ENCODE measurements at places on chromosomes 5 and 9.

GRCh38 chr9:32278991-32279390 is 105.5 kb upstream of the ACO1 start:
- no peak for DNase-seq

DNA sequence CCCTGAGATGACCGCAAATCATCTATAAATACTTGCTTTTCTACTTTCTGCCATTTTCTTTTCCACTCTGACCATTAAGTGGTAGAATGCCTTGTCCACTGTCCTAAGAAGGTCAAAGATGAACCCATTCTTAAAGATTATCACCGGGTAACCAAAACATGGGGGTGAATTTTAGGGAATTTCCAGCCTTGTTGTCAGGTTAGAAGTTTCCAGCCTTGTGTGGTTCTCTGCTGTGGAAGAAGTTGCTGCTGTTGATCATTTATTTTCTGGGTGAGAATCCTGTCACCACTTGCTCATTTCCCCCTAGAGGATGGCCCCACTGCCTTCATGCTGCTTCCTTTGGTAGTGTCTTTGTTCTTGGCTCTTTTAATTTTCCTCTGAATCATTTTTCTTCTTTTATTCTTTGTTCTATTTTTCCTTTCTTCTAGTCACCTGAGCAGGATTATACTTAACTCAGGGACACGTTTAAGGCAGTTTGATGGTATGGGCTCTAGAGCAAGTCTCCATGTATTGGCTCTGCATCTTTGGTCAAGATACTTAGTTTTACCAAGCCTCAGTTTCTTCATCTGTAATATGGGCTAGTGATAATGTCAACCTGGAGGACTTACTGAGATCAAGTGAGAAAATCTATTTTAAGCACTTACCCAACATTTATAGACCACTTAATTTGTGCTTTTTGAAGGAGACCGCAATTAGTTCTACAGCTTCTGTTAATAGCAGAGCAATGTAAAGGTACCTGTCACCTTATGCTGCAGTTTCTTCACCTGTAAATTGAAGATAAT is 266.2 kb downstream of the ARHGAP26 start:
- no peak for DNase-seq

- no peak for DNase-seq
Observed at GRCh38 chr9:135522137-135522877, 1.1 kb downstream of the LCN1 start.

DNA sequence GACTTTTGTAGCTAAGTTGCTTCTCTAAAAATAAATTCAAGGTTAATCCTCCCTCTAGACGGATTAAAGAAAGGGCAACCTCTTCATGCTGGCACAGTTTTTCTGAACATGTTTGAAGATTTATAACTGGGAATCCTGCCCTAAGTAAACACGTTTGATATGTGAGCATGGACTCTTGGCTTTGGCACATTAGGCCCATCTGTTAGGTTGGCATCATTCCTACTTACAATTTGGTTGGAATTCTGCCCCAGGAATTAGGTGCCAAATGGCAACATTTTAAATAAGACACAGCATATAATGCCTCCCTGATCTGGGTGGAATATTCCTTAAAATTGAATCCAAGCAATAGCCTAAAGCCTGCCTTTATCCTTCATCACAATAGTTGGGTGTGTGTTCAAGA is 372.3 kb upstream of the CDH18 start:
- peak; percentile 66 for DNase-seq

DNA sequence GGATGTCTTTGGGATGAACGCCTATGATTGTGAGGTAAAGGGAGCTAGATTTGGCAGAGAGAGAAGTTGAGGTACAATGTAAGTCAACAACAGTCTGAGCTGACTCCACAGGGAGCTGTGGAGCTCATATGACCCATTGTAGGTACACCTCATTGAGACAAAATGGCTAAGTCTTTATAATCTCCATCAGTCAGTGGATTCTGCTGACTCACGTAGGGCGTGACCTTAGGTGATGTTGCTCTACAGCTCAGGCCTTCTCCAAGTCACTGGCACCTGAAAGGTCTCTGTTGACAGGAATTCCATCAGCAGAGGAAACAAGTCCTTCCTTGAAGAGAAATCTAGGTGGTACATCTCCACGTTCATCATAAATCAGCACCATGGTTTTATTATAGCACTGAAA is 118.2 kb upstream of the PRR16 start:
- DNase-seq = no peak

DNA sequence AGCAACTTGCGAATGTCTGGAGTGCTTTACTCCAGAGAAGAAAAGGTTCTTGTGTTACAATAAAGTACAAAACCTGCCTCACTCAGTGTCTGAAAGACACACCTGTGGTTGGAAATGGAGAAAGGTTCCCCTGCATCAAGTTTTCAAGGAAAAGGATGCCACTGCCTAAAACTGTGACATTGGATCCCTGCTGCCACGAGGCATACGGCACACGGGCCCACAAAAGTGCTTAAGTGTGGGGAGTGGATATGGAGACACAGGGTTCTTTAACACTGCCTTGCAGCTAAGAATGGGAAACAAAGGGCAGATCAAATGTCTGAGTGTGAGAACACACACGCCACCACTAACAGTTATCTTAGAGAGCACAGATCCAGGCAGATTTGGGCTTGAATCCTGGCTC is 75.0 kb downstream of the NIPSNAP3B start:
- DNase-seq = no peak

DNA sequence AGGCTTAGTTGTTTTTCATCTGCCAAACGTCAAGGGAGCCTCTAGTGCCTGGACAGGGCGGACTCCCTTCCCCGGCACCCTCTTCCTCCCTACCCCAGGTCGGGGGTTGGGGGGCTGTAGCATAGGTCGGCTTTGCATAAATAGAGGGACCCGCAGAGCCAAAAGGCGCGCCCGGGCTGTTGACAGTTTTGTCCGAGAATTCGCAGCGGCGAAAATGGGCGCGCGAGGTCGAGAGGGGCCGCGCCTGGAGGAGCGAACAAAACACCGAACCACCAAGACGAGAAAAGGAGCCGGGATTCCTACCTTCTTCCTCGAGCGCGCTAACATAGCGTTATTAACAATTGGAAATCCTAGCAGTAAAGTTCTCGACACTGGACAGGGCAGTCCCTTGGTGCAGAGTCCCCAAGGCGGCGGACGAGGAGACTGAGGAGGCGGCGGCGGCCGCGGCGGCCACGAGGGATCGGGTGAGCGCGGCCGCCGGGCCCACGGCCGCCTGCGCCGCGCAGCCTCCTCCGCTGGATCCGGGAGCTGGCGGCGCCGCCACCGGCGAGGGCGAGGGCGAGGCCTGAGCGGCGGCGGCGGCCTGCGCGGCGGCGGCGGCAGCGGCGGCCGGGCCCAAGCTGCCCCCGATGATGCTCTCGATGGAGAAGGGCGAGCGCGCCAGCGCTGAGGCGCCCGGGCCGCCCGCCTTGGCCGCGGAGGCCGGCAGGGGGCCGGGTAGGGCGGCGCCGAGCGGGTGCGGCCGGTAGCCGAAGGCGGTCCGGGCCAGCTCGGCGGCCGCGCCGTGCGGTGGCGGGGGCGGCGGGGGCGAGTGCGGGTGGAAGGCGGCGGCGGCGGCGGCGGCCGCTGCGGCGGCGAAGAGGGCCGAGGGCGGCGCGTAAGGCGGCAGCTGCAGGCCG is 1.7 kb downstream of the FOXD1 start:
- no peak for DNase-seq

DNA sequence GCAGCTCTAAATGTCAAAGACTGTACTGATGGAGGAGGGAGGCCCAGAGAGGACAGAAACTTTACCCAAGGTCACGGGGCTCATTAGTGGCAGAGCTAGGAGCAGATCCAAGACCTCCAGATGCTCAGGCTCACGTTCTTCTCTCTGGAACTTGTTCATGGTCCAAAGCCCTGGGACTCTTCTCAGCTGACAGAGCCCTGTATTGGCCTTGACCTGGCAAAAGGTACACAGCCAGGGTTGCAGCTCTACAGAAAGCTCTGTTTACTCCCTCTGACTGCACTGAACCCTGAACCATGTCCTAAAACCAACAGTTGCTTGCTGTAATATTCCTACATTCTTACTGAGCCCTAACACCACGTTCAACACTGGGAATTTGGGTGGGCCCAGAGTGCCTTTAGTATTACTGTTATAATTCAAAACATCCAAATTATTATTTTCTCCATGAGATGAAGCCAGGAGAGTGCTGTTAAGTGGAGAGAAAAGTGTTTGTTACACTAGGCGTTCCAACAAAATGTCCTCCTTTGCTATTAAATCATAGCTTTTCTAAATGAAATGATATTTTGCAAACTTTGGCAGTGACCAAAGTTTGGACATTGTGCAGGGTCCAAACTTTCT is 602.4 kb upstream of the CLINT1 start:
- DNase-seq = no peak

GRCh38 chr5:82798676-82799075 is 278.5 kb downstream of the TMEM167A start:
- no peak for DNase-seq

GRCh38 chr5:84794486-84795035 is 409.9 kb upstream of the EDIL3 start:
- no peak for DNase-seq

DNA sequence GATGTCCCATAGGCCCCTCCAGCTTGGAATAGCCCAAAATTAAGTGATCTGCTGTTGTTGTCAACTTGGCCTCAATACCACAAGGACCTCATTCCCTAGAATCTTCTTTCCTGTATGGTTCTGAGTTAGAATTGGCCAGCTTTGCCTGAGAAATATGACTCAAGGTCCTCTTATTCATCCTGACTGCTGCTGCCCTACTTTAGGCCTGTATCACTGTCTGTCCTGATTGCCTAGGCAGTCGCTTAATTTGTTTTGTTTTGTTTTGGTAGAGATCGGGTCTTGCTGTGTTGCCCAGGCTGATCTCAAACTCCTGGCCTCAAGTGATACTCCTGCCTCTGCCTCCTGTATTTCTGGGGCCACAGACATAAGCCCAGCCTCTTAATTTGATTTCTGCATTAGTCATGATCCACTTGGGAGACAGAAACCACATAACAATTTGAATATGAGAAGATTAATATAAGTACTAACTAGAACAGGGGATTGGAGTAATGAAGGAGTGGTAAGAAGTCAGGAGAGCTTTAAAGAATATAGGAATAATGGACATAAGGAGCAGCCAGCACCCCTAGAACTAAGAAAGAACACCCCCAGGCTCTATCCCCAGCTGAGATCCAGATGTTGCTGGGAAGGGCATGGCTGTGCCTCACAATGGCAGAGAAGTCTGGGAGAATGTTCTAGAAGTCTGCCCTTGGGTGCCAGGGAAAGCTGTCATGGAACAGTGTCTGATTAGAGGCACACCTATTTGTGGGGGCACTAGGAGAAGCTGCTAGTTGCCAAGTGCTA is 4.6 kb downstream of the TEX53 start:
- no peak for DNase-seq

GRCh38 chr5:133970325-133970909 is 2.0 kb upstream of the C5orf15 start:
- no peak for DNase-seq

GRCh38 chr5:36701085-36701698 is 94.8 kb downstream of the SLC1A3 start:
- no peak for DNase-seq

DNA sequence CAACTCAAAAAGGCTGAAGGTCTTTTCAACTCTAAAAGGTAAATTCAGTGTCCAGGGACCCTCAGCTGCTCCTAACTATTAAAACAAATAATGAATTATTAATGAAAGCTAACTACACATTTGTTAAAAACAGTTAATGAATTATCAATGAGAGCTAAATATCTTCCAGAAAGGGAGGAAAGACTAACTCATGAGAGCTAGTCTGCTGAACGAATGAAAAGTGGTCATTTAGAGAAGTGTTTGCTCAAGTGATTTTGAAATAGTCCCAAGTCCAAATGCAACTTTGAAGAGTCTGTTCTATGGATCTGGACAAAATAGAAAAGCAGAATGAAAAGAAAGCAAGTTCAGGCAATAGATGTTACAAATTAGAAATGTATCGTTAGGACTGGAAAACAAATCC is 133.9 kb upstream of the SPEF2 start:
- no peak for DNase-seq

Measured in NCI-H2081 treated with DMSO at 0.1 percent for 48 hours (cell line).